Naive thymus-derived CD4-positive, alpha-beta T cell (primary cell): ENCODE measurements at places on chromosomes 5 and 9. TPM values are rescaled to one million over a fixed set of nuclear protein-coding genes. Genes with fewer than 3 reads are reported as not detected.

The C9orf153 gene
- total RNA-seq = 1.7 TPM

The SGCD gene
- not detected for total RNA-seq

The HAVCR2 gene
- 5.5 TPM for total RNA-seq

The BAAT gene
- total RNA-seq = not detected

The MARCHF3 gene
- total RNA-seq = 3.1 and 3.5 TPM in 2 replicates

- DNase-seq = no peak
- H3K36me3 ChIP-seq = no peaks in the 10 kb centered on the region
- H3K4me1 ChIP-seq = no peaks in the 10 kb centered on the region
Observed at GRCh38 chr9:99466104-99466503, 244.0 kb downstream of the SEC61B start.

- no peaks in the 10 kb centered on the region for H3K36me3 ChIP-seq
- DNase-seq = no peak
- H3K4me3 ChIP-seq = no peak overlapping the region
- no peaks in the 10 kb centered on the region for H3K4me1 ChIP-seq
Observed at GRCh38 chr5:99349787-99350186, 421.0 kb upstream of the CHD1 start.

- no peak overlapping the region for H3K27ac ChIP-seq
- no peak overlapping the region for H3K4me3 ChIP-seq
- H3K27me3 ChIP-seq = no peaks in the 10 kb centered on the region
- DNase-seq = no peak
Observed at GRCh38 chr5:159752622-159753275, 163.5 kb upstream of the ADRA1B start.
